Panc1 (cell line): ENCODE measurements at places on chromosomes 12 and 14. TPM values are rescaled to one million over a fixed set of nuclear protein-coding genes. Genes with fewer than 3 reads are reported as not detected.

The GNB3 gene
- 0.21 TPM for total RNA-seq

The TIMM9 gene
- 34.4 TPM for total RNA-seq

The OTUB2 gene
- total RNA-seq = 3.4 TPM

The NPAS3 gene
- 0.23 TPM for total RNA-seq

The PLCZ1 gene
- total RNA-seq = not detected

The FAM234B gene
- total RNA-seq = 5.4 TPM

The RTL1 gene
- not detected for total RNA-seq

The KRT3 gene
- not detected for total RNA-seq

The DAO gene
- not detected for total RNA-seq
